CD4-positive, alpha-beta T cell treated with Interleukin-15 for 1 hour (primary cell): ENCODE measurements at places on chromosomes 6 and 20.

GRCh38 chr20:35432430-35432735 is 5.6 kb downstream of the GDF5 start:
- DNase-seq, result no peak

DNA sequence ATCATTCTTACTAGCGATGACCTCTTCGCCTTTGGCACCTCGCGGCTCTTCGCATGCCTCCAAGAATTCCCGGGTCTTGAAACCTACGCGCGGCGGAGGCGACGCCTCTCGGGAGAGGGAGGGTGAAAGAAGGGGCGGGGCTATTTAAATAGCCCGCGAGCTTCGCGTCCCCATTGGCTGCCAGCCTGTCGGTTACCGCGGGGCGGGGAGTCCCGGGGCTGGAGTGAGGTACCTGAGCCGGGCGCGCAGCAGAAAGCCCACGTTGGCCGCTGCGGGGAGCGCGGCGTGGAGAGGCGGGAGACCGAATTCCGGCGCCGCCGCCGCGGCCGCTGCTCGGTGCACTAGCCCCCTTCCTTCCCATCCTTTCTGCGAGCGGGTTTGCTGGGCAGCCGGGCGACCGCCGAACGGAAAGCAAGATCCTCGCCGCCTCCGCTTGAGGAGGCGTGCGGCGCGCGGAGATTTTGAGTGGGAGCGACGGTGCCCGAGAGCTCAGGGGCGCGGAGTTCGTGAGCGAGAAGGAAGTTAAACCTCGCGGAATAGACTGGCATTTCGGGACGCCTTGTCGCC is at the start of gene BMP6:
TSS of gene BMP6 (plus strand) at position 251 of the 567 bp plus-strand sequence. CDS start 857 bp downstream, outside the sequence.
- peak; percentile 69 for DNase-seq

GRCh38 chr20:50686821-50687220 is 4.5 kb downstream of the RIPOR3 start:
- DNase-seq, result no peak

DNA sequence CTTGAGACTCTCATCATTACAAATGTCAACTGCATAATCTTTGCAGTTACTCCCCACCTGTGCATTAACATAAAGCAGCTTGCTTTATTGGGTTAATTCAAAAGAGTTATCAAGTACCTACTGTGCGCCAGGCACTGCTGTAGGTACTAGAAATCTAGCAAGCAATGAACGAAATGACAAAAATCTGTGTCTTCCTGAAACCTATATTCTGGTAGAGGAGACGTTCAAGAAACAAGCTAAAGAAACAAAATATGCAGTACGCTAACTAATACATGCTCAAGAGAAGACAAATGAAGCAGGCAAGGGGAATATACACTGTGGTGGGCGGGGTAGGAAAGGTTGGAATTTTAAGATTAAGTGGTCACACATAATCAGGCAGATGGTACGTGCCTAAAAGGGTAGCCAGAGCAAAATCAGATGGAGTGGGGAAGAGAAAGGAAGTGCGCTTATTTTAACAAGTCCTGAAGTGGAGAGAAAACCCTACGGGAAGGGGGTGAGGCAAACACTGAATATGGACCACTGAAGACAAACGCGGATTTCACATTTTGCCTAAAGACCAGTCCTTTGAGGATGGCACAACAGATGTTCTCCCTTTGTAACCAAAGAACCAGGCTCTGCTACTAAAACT is 1.2 kb downstream of the ELOVL2 start:
- DNase-seq, result no peak

DNA sequence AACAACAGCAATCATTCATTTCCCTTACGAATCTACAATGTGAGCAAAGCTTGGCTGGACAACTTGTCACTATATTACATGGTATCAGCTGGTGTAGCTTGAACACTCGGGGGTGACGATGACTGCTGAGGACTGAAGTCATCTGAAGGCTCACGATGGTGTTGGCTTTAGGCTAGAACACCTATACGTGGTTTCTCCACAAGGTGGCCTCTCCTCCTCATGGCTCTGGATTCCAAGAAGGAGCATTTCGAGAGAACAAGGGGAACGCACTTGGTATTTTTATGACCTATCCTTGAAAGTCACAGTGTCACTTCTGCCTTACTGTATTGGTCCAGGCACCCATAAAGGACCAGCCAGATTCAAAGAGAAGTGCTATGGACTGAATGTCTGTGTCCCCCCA is 37.5 kb upstream of the ADGRF1 start:
- no peak for DNase-seq

DNA sequence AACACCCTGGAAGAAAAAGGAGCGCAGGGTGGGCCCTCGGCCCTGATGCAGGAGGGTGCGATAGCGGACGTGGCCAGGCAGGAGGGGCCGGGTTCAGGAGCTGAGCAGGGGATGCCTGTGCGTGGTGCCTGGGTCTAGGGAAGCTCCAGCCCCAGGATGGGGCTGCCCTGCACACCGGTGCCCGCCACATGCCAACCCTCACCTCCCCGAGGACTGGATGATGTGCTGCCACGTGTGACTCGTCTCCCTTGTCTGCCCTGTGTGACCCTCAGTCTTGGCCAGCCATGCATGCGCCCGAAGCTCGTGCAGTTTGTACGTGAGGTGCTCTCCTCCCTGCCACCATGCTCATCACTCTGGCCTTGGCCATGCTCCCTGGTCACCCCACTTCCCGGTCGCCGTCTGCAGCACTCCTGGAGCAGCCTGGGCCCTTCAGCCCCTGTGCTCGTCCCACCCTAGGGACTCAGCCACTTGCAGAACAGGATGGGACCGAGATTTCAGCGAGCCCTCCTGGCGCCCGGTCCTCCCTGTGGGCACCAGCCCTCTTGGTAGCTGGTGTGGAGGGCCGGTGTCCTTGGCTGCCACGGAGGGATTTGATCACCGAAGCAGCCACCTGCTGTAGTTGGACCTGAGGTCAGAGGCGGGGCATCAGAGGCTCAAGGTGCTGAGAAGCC is 4.3 kb upstream of the COL20A1 start:
- DNase-seq, result no peak

- no peak for DNase-seq
Observed at GRCh38 chr6:156807795-156808194, 30.6 kb downstream of the ARID1B start.

DNA sequence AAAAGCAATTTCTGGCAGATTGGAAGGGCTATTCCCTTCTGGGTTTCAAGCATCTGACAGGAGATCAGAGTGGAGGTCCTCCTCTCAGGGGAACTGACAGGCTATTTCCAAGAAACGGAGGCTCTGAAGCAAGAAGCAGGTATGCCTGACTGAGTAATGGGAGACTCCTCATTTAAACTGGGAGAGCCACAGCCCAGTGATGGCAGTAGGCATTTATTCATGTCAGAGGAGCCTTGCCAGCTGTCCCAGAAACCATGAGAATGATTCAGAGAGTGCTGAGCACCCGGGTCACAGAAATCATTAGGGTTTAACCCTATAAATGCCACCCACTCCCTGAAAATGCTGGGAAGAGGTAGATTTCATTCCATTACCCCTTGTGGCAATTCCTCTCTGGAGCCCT is 247.5 kb upstream of the RNF217 start:
- no peak for DNase-seq

GRCh38 chr6:4635666-4636065 is 140.5 kb upstream of the CDYL start:
- DNase-seq, result no peak

GRCh38 chr6:155441112-155441465 is 14.6 kb downstream of the NOX3 start:
- no peak for DNase-seq

GRCh38 chr20:21106171-21107017 is at the start of gene LINC00237:
Gene LINC00237 (minus strand): TSS chr20:21106358.
- no peak for DNase-seq

DNA sequence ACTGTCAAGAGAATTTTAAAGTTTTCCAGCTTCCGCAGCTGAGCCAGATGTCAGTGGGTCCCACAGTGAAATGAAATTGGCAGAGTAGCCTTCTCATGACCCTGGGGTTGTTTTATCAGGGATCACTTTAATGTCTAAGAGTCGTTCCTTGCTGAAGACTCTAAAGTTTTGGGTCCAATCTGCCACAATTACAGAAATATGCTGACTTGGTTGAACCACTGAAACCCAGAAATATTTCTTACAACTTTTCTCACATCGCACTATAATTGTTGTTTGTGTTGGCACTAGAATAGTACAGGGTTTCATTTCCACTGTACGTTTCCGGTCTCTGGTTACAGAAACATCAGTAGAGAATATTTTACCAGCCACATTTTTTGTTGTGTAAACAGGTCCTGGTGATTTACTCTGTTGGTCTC is 109.0 kb downstream of the HMGCLL1 start:
- DNase-seq, result no peak

GRCh38 chr6:8172530-8172929 is 70.2 kb upstream of the EEF1E1 start:
- no peak for DNase-seq

DNA sequence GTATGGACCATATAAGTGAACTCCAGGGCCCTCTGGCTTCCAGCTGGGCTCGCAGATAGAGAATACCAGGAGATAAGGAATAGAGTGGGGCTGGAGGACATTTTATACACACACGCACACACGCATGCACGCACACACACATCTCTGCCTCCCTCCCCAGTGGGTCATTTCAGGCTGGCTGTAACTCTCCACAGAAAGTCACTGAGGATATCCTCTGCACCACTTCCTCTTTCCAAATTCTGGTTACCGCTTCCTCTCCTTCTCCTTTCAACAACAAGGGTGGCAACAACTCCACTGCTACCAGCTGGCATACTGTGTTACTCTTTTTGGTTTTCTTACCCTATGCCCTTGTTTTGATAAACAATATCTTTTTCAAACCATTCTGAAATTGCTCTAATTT is 280.2 kb downstream of the COL12A1 start:
- DNase-seq, result no peak

- DNase-seq, result no peak
Observed at GRCh38 chr6:126086560-126086959, 100.2 kb downstream of the TRMT11 start.
